ENCODE measurements at places on chromosomes 5 and 9.

DNA sequence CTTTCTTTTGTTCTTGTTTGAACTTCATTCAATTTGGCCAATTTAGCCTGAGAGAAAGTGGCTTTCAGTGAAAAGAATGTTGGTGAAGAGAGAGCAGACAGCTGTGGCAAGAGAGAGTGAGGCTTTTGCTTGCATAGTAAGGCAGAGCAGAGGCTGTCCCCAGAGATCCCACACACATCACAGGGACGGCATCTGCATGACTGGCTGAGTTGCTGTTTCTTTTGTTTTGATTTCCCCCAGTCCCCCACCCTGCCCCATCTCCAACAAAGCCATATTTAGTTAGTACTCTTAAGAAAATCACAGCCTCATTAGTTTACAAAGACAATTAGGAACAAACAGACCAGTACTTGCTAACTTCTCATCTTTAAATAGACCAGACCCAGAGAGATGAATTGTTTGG is 363.9 kb upstream of the SEMA6A start:
- peak; percentile 93 for DNase-seq

DNA sequence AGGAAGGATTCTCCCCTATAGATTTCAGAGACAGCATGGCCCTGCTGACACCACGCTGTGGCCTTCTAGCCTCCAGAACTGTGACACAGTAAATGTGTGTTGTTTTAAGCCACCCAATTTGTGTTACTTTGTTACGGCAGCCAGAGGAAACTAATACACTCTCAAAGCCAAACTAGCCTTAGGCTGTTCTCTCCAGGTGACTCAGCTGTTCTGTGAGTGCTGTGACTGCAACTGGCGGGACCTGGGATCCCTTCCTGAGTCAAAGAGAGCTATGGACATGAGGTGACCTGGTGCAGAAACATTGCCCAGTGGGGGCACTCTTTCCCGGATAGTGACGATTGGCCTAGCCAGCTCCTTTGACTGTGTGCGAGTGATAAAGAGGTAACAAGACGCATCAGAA is 14.0 kb upstream of the MLANA start:
- DNase-seq: no peak

DNA sequence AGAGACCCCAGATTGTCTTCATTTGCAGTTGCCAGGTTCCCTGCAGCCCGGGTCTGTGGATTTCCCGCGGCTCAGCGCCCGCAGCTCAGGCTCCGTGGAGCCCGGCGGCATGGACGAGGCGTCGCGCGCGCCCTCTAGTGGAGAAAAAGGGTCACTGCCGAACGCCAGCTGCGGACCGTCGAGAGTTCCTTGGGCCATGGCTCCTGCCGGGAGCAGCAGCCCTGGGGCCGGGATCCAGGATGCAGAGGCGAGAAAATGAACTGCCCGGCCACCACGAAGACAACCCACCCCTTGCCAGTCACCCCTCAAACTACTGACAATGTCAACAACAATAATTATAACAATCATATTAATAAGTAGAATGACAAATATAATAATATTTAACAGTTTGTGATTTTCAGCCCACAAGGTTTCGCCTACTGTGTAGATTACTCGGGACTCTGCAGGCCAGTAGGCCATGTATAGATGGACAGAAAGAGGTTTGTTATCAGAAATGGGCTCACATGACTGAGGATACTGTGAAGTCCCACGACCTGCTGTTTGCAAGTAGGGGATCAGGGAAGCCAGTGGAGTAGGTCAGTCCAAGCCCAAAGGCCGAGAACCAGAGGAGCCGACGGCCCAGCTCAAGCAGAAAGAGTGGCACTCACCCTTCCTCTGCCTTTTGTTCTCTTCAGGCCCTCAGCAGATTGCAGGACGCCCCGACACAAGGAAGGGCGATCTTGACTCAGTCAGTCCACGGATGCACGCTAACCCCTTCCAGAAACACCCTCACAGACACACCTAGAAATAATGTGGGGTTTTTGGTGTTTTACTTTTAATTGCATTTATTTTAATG is 43.1 kb downstream of the BOD1 start:
- peak; percentile 69 for DNase-seq

DNA sequence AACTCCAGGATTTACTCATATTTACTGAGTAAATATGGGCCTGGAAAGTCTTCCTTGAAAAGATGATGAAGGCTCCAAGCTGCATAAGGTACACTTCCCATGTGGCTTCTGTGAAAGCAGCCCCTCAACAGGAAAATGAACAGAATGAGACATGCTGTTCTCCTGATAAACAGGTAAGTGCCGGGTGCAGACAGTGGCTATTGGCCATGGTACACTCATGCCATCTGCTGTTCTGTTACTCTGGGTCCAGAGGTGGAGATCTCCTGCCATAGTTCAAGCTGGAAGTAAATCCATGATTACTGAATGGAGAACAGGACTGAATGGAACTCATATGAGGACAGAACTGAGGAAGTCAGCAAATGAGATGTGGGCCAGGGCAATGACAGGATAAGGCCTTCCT is 103.6 kb downstream of the SLIT3 start:
- DNase-seq: no peak

Measured in NCI-H69 (cell line).